NCI-H2171 treated with DMSO at 0.1 percent for 48 hours (cell line): ENCODE measurements at places on chromosomes 5 and 9.

DNA sequence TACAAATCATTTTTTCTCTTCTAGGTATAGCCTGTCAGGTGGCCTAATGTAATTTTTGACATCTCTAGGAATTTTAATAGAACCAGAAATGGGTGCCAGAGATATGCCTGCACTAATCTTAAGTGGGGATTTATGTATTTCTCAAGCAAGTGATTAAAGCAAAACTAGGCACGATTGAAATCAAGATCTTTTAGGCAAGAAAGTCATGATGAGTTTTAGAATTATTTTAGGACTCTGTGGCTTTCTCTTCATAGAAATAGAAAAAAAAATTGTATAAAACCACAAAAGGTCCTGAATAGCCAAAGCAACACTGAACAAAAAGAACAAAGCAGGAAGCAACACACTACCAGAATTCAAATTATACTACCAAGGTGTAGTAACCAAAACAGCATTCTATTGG lies 952 bp upstream of the AMACR start:
- DNase-seq, result no peak

GRCh38 chr9:110975278-110975677 lies 63.0 kb downstream of the LPAR1 start:
- no peak for DNase-seq

DNA sequence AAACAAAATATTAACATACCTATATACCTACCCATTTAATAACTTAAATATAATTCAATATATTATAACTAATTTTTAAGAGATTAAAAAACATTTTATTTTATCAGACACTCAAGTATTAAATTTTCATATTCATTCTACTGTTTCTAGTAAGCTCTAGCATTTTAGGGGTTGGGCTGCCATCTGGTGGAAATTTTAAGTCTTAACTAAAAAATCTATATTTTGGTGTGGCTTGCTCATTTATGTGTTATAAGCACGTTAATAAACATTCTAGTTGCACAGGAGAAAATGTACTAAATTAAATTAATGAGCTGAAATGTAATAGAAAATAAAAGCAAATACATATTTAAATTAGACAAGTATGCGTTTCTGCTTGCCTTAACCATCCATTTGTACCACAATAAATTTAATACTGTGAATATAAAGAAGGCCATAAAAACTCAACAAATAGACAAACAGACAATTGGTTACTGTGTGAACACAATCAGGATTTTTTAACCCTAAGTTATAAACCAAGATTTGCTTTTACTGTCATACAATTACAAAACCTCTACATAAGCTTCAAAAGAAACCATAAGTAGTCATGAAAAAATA lies 1728.3 kb upstream of the CDH9 start:
- DNase-seq, result peak; percentile 69

DNA sequence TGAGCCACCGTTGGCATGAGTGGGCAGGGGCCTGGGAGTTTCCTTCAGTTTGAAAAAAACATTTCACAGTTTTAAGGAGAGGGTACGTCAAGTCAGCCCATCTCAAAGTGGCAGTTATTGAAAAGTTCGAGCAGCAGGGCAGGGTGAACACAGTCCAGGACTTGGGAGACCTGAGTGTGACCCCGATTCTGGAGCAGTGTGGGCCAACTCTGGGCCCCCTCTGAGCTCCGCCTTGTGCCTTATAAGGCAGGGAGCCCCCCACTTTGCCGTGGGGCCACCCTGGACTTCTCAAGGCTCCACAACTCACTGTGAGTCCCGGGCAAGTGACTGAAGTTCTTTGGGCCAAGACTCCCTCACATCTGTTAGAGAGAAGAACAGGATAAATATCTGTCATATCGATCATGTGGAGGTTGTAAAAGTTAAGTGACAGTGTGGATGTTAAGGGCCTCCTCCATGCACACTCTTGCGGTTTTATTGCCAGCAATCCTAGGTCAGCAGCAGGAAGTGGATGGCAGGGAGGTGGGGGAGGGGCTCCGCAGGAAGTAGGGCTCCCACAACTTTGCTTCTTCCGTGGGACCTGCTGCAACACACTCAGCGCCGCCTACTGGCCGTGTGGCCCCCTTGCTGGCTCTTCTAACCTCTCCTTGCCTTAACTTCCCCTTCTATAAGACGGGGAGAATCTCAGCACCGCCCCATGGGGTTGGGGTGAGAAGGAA lies 38.4 kb downstream of the HRH2 start:
- no peak for DNase-seq

- no peak for DNase-seq
Observed at GRCh38 chr5:97096191-97096590, 46.2 kb downstream of the LIX1 start.

- no peak for DNase-seq
Observed at GRCh38 chr5:121731377-121731776, 120.3 kb upstream of the FTMT start.

GRCh38 chr5:156402387-156402921 lies 75.5 kb downstream of the SGCD start:
- peak; percentile 63 for DNase-seq

DNA sequence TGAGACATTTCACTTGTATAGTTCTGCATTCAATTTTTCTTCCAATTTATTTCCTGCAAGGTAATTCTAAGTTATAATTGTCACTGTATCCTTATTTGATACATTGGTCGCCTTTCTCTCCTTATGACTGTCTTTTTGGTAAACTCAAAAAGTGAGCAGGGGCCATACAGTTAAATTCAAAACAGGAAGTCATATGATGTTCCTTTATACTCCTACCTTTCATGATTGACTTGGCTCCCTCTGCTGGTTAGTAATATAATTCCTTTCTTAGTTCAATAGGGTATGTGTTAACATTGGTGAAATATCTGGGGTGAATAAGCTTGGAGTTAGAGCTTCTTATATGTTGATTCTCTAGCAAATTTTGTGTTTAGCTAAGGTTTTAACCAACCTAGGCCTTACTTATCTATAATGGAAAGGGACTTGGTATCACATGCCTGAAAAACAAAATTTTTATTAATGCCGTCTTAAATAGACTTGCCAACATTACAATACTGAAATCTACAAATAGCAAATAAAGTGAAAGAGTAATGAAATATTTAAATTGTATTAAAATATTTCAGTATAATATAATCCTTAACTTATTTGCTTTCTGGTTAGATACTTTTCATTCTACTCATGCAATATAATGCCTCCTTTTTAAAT lies 6.0 kb upstream of the NIPBL start:
- DNase-seq, result peak; percentile 89

GRCh38 chr9:113185271-113185670 lies 34.5 kb downstream of the SLC31A2 start:
- no peak for DNase-seq

DNA sequence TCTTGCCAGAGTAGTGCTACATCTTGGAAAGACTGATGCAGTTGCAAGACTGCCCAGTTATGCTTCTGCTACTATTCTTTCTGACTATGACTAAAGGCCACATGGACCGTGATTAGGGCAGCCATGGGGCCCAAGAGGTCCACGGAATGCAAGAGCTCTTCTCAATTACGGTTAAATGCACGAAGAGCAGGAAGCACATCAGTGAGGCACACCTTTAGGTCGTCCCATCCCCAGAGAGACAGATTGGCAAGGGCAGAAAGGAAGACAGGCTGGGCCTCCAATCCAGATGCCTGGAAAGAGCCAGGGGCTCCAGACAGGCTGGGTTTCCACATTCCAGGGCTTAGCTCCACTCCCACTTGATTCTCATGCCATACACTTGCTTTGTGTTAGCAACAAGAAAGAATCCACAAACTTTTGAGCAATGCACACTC lies 132.3 kb upstream of the SLIT3 start:
- no peak for DNase-seq

DNA sequence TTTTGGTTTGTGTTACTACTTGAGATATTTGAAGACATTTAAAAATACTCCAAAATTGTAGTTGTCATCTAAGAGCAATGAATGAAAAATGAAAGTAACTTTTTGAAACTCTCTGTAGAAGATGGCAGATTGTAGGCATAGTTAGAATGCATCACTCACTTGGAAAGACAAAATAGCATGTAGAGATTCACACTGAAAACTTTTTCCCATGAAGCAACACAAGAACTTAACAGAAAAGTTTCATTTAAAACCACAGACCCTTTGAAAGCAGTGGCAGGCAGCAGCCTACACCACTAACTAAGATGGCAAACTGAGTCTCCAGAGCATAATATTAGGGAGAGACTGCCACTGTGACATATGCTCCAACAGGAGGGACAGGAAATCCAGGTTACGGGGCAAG lies 18.9 kb upstream of the FAM174A start:
- no peak for DNase-seq

DNA sequence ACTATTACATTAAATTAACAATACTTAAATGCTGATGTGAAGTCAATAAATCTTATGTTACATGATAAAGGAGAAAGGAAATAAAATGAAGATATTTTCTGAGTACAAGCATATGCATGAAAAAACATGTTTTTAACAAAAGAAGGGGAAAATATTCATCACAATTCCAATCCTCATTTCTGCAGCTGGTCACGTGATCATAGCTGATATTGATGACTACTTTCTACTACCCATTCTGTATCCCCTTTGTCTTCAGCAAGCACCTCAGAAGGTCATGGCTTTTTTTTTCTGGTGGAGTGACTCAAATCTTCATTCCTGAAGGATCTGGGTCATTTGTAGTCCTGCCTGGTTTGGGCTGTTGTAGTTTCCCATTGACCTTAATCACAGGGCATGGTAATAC lies 90.9 kb downstream of the CDO1 start:
- no peak for DNase-seq

- no peak for DNase-seq
Observed at GRCh38 chr5:143229426-143229895, 174.0 kb downstream of the NR3C1 start.

- no peak for DNase-seq
Observed at GRCh38 chr9:87387351-87388011, 110.2 kb upstream of the DAPK1 start.

DNA sequence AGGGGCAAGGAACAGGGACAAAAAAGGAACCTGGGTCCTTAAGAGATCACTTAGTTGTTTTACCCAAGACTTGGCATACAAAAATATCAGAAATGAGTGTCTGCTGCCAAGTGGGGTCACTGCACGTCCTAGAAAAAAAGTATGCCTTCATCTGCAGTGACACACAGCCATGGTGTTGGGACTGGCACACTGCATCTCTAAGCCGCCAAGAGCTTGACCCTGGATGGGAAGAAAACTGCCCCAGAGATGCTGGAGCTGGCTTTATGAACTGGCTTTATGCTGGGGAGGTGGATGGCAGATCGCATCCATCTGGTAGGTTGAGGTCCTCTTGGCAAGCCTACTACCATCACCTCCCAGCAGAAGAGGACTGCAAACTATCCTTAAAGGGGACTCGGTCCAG lies 51.7 kb downstream of the IRF1 start:
- DNase-seq, result no peak

GRCh38 chr5:170300361-170301013 lies 2.9 kb upstream of the LCP2 start:
- no peak for DNase-seq

DNA sequence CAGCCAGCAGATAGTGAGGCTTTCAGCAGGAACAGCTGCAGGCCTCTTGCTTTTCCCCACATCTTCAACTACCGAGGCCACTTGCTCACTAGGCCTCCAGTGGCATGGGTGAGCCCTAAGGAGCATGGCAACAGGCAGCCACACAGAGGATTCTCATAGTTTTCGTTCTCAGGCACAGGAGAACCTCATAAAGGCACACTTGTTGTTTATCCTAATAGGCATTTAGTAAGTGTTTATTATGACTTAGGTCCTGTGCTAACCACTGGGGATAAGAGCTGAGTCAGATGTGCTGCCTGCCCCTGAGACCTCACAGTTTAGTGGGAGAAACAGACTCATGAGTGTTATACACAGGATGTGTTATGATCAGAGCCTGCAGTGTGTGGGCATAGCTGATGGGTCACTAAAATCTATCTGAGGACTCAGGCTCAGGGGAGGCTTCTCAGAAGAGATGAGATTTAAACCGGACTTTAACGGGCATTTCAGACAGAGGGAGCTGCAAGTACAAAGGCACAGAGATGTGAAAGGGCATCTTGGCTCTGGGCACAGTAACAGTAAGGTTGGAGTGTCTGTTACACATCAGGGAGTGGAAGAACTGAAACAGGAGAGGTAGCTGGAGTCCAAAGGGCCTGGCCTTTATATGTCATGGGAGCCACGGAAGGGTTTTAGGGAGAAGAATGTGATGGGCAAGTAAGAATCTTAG lies 21.0 kb upstream of the HEMGN start:
- no peak for DNase-seq

DNA sequence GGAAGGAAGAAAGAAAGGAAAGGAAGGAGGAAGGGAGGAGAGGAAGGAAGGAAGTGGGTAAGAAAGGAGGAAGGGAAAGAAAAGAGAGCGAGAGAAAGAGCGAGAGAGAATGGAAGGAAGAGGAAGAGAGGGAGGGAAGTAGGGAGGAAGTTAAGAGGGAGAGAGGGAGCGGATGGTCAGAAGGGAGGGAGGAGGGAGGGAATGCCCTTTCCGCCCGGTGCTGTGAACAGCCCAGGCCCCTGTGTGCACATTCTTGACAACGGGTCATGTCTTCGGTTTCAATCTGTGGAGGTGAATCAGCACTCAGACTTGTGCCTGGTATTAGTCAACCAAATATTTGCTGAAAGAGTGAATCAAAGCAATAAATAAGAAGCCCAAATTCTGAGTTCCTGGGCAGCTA lies 39.2 kb downstream of the PRUNE2 start:
- no peak for DNase-seq

- no peak for DNase-seq
Observed at GRCh38 chr5:96079075-96079474, 117.4 kb upstream of the ELL2 start.

- no peak for DNase-seq
Observed at GRCh38 chr9:132798817-132799790, 79.0 kb downstream of the AK8 start.

DNA sequence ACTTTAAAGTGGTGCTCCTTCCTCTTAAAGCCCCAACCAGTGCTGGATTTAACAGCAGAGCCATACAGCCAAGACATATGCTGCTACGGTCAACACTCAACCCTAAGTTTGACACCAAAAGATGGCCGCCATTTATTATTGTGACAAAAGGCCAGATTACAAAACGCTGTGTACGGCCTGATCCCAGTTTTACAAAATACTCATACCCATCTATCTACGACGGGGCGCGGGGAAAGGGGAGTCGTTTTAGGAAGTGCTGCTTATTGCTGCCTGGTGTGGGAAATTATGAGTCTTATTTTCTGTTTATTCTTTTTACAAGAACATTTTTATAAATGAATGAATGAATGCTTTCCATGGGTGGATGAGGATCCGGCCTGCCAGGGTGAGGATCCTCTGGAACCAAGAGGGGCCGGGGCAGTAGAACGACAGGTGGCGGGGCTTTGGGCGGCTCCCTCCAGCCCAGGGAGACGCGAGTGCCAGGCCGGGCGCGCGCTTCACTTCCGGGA lies 457 bp upstream of the IDNK start:
- DNase-seq, result peak; percentile 61

- no peak for DNase-seq
Observed at GRCh38 chr9:6616951-6617602, 28.5 kb downstream of the GLDC start.
